ENCODE measurements at places on chromosomes 4 and X.

GRCh38 chr4:175790083-175790482 lies 22.0 kb downstream of the GPM6A start:
- DNase-seq: no peak

- DNase-seq: no peak
These were observed 75.2 kb upstream of the PLAC8 start for GRCh38 chr4:83189631-83190136.

- DNase-seq: no peak
These were observed 274.8 kb upstream of the UGT8 start for GRCh38 chr4:114323841-114324240.

- no peak for DNase-seq
These were observed 106.0 kb upstream of the NDST4 start for GRCh38 chr4:115219315-115219860.

GRCh38 chr4:1104647-1105046 lies 8.7 kb downstream of the RNF212 start:
- DNase-seq: no peak

- no peak for DNase-seq
These were observed 280.3 kb downstream of the INPP4B start for GRCh38 chr4:142565771-142566170.

- DNase-seq: no peak
These were observed 146.3 kb downstream of the ZNF674 start for GRCh38 chrX:46398874-46399273.

- peak; percentile 89 for DNase-seq
These were observed 20.4 kb downstream of the SLC25A53 start for GRCh38 chrX:104136241-104137019.

Data from NCI-H1694 (cell line).